ENCODE measurements at places on chromosomes 11 and 22.

DNA sequence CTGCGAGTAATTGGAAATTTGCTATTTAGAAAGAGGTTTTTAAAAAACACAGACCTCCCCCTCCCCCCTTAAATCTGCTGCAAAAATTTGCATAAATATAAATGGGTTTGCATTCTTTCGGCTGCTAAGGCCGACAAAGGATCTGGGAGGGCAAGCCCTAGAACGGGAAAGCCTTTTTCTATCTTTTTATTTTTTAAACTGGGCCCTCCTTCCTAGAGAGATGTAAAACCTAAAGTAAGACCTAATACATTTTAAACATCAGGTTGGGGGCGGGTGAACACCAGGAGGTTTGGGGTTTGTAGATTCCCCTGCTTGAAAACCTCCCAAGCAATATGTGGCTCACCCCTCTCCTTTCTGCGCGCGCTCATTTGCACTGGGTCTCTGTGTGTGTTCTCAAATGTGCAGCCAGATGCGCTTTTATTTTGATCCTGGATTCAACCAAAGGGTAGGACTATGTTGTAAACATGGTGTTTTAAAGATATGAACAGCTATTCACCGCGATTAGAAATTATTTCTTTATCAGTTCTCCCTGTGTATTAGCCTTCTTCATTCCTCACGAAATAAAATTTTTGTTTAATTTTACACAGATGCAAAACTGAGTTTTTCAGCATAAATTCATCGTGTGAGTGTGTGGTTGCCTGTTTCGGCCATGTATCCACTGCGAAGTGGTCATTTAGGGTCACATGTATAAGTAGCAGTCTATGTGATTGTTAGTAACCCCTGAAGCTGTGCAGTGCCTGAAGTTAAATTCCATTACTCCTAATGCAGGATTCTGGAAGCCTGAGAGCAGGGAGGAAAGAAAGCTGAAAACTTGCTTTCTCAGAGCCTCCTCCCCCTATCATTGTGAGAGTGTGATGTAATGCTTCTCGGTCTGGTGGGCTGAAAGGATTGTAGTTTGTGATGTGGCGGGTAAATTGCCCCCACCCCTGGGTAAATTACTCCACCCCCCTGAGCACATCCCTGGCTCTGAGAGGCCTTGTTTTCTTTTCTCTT lies 988 bp downstream of the TNRC6B start:
- no peak for DNase-seq

- DNase-seq, result no peak
These were observed 32.7 kb downstream of the ZNF143 start for GRCh38 chr11:9493492-9493891.

DNA sequence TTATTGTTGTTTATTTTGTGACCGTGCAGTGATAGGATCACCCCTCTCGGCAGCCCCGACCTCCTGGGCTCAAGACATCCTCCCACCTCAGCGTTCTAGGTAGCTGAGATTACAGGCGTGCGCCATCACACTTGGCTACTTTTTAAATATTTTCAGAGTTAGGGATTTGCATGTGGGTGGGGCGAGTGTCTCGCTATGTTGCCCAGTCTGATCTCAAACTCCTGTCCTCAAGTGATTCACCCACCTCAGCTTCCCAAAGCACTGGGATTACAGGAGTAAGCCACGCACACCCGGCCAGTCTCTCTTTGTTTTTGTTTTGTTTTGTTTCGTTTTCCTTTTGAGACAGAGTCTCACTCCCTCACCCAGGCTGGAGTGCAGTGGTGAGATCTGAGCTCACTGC lies 1.2 kb upstream of the INTS5 start:
- no peak for DNase-seq

DNA sequence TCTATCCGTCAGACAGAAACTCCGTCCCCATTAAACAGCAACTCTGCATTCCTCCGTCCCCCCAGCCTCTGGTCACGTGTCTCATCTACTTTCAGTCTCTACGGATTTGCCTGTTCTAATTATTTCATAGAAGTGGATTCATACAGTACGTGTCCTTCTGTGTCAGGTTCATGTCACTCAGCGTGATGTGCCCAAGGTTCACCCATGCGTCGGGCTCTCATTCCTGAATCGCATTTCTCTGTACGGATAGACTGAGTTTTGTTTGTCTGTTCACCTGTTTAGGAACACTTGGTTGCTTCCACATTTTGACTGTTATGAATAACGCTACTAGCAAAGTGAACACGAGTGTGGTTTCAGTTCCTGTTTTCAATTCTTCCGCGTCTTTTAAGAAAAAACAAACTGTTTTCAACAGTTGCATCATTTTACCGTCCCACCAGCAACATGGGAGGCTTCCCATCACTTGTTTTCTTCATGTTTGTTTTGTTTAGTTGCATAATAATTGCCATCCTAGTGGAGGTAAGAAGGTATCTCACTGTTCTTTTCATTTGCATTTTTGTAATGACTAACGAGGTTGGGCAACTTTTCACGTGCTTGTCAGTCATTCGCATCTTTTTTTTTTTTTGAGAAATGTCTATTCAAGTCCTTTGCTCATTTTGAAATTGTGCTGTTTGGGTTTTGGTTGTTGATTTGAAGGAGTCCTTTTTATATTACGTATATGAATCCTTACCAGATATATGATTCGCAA lies 8.9 kb upstream of the NLRP6 start:
- no peak for DNase-seq

DNA sequence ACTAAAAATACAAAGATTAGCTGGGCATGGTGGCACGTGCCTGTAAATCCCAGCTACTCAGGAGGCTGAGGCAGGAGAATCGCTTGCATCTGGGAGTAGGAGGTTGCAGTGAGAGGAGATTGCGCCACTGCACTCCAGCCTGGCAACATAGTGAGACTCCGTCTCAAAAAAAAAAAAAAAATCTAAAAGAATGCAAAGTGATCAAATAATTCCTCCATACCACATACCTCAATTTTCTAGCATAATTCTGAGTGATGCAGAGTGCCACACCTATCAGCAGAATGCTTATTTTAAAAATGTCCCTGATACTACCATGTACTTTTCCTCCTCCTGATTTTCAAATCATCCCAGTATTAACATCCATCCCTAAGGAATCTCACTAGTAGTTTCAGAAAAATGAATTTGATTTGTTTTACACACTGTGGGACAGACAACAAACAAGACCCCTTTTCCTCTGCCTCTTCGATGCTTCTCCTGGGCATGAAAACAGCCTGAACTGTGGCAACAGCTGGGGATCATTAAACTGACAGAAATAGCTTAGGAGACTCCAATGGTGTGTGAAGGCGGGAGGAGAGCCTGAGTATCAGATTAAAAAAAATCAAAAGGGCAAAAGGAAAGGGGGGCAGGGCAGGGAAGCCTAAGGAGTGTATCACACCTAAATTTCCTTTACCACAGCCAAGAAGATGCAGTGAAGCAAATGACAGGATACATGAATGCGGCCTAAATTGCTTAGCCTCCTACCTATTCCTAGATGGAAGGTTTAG lies 114.7 kb downstream of the SGSM3 start:
- DNase-seq, result no peak

- no peak for DNase-seq
These were observed 5.6 kb upstream of the ANKRD13D start for GRCh38 chr11:67283481-67283963.

- no peak for DNase-seq
These were observed 124.3 kb upstream of the TTC12 start for GRCh38 chr11:113189909-113190667.

GRCh38 chr11:8744423-8744822 lies 61.8 kb downstream of the RPL27A start:
- DNase-seq, result no peak

All from GM12892 (cell line).